Ecto neural progenitor cell (in vitro differentiated cells): ENCODE measurements at places on chromosomes 6 and 20.

- no peak for DNase-seq
Observed at GRCh38 chr20:4869290-4870193, 131.8 kb downstream of the SLC23A2 start.

GRCh38 chr6:82057846-82058554 is 189.5 kb downstream of the IBTK start:
- no peak for DNase-seq

- DNase-seq: no peak
Observed at GRCh38 chr6:157724960-157725741, 97.9 kb upstream of the SNX9 start.

DNA sequence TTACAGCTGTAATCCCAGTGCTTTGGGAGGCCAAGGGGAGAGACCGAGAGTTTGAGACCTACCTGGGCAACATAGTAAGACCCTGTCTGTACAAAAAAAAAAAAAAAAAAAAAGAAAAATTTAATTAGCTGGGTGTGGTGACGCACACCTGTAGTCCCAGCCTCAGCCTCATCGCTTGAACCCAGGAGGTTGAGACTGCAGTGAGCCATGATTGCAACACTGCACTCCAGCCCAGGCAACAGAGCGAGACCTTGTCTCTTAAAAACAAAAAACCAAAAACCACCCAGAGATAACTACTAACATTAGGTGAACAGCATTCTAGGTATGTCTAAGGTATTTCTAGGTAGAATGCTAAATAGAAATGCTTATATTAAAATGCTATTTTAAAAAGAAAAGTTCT is 21.0 kb upstream of the PI16 start:
- DNase-seq: no peak

GRCh38 chr6:79431537-79431933 is 105.7 kb downstream of the LCA5 start:
- no peak for DNase-seq

- DNase-seq: no peak
Observed at GRCh38 chr20:47490795-47491194, 10.9 kb upstream of the NCOA3 start.

GRCh38 chr6:87210979-87211378 is 55.6 kb downstream of the ZNF292 start:
- no peak for DNase-seq

- peak; percentile 97 for DNase-seq
Observed at GRCh38 chr6:108848116-108848868, at the start of gene ARMC2. TSS of gene ARMC2 (plus strand) at chr6:108848422. CDS start at chr6:108854268, 5,846 bp downstream.
